ENCODE measurements at places on chromosomes 5 and 9.

GRCh38 chr5:83922699-83923098 is 202.0 kb upstream of the HAPLN1 start:
- DNase-seq: no peak

GRCh38 chr5:9187614-9188013 is 358.3 kb downstream of the SEMA5A start:
- no peak for DNase-seq

- DNase-seq: no peak
Observed at GRCh38 chr5:158162479-158163034, 303.6 kb upstream of the CLINT1 start.

DNA sequence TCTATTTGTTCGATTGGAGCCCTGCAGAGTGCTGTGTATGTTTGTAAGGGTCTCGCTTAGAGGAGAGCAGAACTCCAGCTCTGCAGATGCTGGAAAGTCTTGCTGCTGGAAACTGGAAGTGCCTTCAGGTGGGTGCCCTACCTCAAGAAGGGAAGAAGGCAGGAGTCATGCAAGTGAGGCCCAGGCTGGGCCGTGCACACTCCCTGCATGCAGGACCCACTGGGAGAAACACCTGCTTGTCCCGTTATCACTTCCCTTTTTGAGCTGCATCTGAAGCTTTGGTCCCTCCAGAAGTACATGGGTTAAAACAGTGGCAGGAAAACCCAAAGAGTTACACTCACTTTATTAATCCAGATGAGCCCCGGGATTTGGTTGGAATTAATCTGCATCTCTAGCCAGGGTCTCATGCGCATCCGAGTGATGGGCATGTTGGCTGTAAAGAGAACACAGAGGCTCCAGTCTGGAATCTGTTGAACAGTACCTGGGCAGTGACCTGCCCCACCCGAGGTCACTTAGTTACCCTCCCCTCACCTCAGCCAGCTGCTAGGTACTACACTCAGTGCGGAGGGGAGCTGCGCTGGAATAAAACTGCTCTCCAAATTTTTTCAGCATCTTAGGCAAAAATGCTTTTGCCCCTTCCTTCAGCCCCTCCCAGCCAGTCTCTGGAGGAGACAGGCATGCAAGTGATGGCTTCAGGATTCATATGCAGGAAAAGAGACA is 1.4 kb downstream of the IRF1 start:
- no peak for DNase-seq

DNA sequence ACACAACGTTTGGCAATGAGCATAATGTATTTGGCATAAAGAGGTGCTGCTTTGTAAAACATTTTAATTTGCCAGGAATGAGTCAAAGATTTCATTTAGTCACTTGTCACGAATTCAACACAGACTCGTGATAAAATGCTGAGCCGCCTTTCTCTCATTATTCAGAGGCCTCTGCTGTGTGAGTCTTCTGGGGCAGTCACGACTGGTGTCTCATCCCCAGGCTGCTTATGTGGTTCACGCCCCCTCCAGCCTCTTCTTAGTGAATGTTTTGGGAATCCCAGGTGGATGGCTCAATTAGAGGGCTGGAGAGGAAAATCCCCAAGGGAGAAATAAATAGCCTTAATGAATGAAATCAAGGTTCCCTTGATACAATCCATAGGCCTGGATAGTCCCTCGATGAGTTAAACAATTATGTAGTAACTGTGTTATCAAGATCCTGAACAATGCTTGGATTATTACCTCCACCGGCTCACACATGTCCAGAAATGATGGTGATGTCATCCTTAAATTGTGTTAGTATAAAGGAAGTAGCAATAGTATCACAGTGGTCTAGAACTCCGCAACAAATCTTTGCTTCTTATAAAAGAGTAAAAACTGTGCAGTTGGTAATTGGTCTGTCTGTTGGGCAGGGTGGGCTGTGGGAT is 192.1 kb upstream of the ADAMTS16 start:
- DNase-seq: no peak

DNA sequence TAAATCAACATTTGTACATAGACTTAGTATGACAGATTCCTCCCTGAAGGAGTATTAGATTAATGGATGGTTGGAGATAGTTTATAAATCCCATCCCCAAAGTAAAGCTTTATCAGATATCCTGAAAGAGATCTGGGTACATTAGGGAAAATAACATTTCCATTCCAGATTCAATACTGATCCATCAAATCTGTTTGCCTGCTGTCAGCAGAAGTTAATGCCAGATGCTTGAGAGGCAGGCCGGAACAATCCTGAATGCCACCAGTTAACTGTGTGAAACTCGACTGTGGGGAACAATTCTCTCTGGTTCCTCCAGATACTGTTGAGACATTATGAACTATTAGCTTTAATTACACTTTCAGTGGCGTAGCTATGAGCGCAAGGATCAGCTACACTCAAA is 1166.8 kb downstream of the MAT2B start:
- DNase-seq: no peak

DNA sequence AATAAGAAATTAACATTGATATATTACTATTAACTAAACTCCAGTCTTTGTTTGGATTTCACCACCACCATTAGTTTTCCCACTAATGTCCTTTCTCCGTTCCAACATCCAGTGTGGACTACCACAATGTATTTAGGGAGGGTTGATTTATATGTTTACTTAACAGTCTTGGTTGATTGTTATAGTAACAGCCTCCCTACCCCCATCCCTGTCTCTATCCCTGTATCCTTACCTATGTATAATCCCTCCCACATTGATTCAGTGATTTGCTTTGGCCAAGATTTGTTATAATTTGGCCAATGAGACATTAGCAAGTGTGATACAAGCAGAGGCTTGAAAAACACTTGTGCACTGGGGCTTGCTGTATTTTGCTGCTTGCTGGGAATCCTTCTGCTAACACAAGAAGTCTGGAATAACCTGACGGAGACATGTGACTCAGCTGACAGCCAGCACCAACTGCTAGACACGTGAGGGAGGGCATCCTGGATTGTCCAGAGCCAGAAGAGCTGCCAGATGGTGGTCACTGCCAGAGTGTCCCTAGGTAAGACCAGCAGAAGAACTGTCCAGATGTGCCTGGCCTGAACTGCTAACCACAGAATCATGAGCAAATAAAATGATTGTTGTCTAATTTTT is 51.2 kb upstream of the TCF7 start:
- DNase-seq: no peak

DNA sequence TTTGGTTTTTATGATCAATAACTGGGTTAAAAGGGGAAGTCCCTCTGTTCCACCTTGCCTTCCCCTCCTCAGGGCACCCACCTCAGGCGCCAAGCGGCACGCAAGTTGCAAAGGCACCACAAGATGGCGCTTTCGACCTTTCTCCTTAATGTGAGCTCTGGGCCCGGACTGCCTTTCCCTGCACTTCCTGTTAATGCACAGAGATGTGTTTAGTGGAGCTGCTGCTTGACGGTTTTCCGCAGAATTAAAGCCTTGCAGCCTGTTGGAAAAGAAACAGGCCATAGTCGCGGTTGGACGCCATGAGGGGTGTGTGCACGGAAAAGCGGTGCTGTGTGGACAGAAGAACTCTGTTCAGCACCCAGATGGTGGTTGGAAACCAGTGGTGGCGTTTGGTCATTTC is 17.9 kb downstream of the CXCL14 start:
- peak; percentile 12 for DNase-seq

DNA sequence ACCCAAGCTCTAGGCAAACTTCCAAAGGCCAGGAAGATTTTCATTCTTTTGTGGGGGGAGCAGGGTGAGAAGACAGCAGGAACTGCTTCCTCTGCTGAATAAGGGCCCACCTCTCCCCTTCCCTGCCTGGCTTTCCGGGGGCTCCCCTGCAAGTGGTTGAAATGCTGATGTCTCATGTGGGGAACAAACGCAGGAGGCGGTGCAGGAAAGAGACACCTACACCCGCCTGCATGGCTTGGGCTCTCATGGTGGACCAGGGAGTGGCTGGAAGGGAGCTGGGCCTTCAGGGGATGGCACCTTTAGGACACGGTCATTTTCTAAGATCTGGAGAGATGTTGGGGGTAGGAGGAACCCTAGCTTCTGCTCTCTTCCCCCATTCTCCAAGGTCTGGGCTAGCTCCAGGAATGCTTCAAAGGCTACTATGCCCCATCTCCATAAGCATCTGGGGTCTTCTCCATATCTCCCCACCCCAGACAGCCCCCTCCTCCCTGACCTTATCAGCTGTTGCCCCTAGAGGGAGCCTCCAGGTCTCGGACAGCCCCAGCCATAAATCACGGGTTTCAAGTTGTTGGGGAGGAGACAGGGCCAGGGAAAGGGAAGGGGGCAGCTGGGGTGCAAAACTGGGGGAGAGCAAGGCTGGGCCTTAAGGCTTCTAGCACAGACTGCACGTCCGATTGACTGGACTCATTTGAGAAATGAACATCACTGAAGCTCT is 76.6 kb downstream of the PSD2 start:
- no peak for DNase-seq

DNA sequence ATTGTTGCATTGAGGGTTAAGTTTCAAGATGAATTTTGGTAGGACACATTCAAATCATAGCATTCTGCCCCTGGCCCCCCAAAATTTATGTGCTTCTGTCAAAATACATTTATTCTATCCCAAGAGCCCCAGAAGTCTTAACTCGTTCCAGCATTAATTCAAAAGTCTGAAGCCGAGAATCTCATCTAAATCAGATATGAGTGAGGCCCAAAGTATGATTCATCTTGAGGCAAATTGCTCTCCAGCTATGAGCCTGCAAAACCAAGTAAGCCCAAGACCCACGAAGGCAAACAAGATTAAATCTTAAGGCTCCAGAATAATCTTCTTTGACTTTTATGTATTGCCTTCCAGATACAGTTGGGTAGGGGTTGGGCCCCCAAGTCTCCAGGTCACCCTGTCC is 19.2 kb downstream of the TNPO1 start:
- no peak for DNase-seq

GRCh38 chr5:8981016-8981415 is 564.9 kb downstream of the SEMA5A start:
- no peak for DNase-seq

- no peak for DNase-seq
Observed at GRCh38 chr5:1761453-1761755, 38.2 kb downstream of the MRPL36 start.

- DNase-seq: no peak
Observed at GRCh38 chr5:33423018-33423630, 17.6 kb upstream of the TARS1 start.

GRCh38 chr9:133801739-133802138 is 63.6 kb upstream of the SARDH start:
- DNase-seq: no peak

DNA sequence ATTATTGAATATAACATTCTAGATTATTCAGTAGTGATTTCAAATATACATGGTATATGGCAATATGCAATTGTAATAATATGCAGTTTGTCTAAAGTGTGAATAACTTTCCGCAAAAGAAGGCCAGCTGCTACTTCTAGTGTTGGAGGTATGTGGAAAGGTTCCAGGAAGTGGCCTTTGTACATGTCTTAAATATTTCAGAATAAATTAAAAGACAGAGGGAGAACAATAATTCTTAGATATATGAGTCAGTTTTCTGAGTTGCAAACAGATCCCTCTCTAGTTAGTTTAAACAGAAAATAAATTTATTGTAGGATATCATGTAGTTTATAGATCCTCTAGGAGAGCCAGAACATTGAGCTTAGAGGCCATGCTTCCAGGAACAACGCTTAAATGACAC is 210.8 kb upstream of the ELL2 start:
- no peak for DNase-seq

DNA sequence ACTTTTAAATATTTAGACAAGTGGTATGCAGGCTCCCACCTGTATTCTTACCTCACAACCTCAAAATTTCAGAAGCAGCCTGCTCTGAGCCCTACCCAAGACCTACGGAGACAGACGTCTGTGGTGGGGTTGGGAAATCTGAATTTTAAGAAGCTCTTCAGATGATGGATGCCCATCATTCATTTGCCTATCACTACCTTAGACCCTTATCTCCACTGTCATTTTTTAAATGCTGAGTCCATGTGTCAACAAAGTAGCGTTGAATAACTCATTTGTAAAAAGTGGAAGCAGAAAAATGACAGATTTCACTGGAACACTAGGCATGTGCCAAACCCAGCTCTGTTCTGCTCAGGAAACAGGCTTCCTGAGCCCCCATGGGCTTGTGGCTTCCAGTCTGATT is 85.7 kb downstream of the PDE4D start:
- no peak for DNase-seq

DNA sequence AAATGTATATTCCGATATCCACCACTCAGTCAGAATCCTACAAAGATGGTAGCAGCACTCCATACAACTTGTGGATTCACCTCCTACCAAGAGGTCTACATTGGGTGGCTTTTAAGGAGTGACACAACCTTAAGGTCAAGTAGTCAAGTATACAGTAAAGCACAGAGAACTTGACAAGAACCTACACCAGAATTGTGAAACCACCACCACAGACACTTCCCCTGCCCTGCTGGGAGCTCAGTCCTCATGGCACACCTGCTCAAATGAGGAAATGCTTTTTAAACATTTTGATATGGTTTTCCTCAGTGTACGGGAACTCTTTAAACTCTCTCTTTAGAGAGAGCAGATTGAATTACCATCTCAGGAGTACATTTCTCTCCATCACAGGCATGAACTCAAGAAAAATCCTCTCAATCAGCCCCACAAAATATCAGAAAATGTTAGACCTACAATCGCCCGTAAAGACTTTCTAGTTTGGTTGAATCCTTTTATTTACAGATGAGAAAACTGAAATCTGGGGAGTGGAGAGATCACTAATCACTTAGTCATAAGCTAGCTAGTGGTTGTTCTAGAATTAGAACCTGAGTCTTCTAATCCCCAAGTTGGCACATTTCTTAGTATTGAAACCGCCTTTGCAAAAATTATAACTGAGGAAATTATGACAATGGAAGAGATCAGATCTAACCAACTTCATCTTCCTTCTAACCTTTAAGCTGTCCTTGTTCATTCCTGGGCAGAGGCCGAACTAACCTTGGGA is 38.5 kb upstream of the NR4A3 start:
- DNase-seq: no peak

GRCh38 chr5:133376986-133377385 is 235.4 kb downstream of the FSTL4 start:
- DNase-seq: no peak

DNA sequence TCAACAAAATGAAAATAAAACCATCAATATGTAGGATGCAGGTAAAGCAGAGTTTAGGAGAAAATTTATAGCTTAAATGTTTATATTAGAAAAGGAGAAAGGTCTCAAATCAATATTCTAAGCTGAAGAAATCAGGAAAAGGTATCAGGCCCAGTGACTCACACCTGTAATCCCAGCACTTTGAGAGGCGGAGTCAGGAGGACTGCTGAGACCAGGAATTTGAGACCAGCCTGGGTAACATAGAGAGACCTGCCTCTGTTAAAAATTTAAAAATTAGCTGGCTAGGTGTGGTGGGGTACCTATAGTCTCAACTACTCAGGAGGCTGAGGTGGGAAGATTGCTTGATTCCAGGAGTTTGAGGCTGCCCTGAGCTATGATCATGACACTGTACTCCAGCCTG is 32.2 kb downstream of the CCDC69 start:
- DNase-seq: no peak

GRCh38 chr9:78031893-78032729 is 500 bp upstream of the GNAQ start:
- peak; percentile 65 for DNase-seq

GRCh38 chr9:136372006-136372405 is 1.5 kb downstream of the CARD9 start:
- DNase-seq: no peak

GRCh38 chr9:17927616-17928015 is 348.8 kb downstream of the SH3GL2 start:
- DNase-seq: no peak
